Inflammatory macrophage (primary cell): ENCODE measurements at places on chromosomes 13 and 19.

- no peak for DNase-seq
These were observed 4.5 kb downstream of the NAA16 start for GRCh38 chr13:41315443-41316047.

- no peak for DNase-seq
These were observed 45.6 kb upstream of the MRI1 start for GRCh38 chr19:13718733-13719132.

- no peak for DNase-seq
These were observed 674 bp upstream of the FBXL12 start for GRCh38 chr19:9819596-9819909.

DNA sequence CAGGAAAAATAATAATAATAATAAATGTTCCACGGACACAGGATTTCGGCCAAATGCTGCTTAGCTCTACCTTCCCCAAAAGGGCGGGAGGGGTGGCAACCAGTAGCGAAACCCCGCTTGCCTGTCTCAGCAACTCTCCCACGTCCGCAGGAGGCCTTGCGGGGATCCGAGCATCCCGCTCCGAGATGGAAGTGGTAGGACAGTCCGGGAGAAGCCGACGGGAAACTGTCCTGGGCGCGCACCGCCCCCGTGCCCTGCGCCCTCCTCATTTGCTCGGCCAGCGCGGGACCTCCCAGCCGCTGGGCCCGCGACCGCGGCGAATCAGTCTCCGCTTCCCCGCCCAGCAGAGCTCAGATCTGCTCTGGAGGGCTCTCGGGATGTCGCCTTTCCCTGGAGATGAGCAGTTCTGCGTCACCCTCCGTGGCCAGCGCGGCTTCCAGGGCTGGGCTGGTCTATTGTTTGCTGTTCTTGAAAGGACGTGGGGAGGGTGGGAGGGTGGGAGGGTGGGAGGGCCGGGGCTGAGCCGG, 48.9 kb upstream of the PABPC3 start:
- DNase-seq = no peak

DNA sequence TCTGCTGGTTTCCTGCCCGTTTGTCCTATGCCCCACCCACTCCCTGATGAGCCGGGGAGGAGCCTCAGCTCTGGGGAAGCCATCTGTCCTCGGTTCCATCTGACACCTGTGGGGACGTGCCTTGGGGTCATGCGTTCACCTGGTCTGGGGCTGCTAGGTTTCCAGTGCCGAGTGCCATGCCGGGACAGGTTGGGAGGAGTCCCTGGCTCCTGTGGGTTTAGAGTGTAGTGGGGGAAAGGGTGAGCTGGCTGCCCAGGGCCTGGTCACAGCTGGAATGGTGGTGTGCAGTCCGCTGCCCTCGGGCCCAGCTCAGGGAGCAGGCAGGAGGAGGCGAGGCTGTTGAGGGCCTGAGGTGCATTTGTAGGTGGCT, 2.5 kb downstream of the KDM4B start:
- DNase-seq = no peak

- no peak for DNase-seq
These were observed 45.8 kb upstream of the RCBTB2 start for GRCh38 chr13:48578516-48579164.

DNA sequence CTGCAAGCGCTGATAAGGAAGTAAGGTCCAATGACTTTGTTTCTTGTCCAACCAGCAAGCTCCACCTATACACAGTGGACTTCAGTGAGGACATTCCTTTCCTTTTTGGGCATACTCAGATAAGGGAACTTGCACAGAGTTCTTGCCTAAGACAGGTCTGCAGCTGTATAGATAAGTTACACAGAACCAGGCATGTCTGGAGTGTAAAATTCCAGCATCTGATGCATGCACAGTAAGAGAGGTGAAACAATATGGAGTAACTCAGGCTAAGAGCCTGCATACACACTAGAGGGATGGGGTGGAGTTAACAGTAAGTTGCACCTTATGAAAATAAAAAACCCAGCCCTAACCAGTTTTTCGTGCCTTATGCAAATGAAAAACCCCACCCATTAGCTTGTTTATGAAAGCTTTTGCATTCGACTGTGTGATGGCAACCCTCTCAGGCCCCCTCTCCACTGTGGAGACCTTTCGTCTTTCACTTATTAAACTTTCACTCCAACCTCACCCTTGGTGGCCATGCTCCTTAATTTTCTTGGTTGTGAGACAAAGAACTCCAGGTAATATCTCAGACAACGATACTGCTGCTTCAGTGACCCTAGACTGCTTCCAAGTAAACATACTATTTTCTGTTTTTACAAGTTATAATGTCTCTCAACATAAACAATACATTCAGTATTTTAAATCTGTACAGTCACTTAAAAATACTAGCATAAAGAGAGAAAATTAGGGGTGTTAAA, 2859.0 kb upstream of the PCDH20 start:
- DNase-seq = no peak

DNA sequence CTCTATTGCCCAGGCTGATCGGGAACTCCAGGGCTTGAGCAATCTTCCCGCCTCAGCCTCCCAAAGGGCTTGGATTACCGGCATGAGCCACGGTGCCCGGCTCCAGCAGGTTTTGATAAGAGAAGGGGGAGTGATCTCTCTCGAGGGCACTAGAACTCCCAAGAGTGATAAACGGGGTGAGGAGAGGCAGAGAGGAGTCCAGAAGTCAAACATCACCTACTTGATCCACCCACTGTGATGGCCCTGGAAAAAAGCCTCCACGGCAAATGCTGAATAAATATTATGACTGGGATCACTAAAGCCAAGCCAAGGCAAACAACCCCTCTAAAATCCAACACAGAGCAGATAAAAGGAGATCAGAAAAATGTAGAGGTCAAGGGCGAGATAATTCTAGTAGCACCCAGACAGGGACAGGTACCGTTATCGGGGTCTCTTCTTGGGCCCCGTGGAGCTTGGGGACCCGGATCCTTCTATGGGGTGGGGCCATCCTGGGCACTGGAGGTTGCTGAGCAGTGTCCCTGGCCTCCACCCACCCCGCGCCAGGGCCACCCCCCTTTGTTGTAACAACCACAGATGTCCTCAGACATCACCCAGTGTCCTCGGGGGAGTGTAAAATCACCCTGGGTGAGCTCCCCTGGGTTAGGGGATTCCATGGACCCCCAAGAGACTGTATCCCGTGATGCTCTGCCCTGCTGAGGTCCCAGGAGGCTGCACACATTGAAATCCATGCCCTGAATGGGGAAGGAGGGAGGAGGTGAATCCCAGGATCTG, 3.7 kb upstream of the CREB3L3 start:
- no peak for DNase-seq

DNA sequence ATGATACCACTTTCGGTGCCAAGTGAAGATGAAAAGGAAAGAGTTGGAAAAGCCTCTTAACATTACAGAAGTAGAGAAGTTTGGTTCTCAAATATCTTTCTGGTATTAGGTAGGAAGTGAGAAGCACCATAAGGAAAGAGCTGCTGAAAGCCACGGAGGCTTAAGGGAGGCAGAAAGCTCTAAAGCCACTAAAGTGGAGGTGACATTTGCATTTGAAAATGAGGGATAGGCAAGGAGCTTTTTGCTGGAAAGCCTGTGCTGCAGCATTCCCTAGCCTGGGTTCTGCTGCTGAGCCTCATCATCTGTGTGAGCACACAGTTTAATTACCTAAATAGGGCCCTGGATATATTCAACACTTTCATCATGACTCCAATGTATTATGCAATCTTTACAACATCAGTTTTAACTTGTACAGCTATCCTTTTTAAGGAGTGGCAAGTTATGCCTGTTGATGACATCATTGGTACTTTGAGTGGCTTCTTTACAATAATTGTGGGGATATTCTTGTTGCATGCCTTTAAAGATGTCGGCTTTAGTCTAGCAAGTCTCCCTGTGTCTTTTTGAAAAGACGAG, 315.4 kb downstream of the RBM26 start:
- DNase-seq = no peak

- DNase-seq = no peak
These were observed 545 bp upstream of the ISYNA1 start for GRCh38 chr19:18438331-18439024.

DNA sequence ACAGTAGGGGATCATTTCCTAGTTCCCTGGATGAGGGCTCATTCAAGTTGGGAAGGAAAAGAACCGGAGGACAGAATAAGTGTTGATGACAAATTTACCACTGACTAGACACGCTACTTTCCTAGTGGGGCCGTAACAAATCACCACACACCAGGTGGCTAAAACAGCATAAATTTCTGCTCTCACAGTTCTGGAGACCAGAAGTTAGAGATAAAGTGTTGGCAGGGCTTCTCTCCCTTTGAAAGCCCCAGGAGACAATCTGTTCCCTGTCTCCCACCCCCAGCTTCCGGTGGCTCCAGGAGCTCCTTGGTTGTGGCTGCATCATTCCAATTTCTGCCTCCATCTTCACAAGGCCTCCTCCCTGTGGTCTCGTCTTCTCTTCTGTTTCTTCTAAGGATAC, 65.4 kb upstream of the ARGLU1 start:
- no peak for DNase-seq
